Breast epithelium (tissue), 4 donors: ENCODE measurements at places on chromosomes 5 and 9.

GRCh38 chr5:155587458-155587857 is 573.9 kb downstream of the KIF4B start:
- no peak for DNase-seq

DNA sequence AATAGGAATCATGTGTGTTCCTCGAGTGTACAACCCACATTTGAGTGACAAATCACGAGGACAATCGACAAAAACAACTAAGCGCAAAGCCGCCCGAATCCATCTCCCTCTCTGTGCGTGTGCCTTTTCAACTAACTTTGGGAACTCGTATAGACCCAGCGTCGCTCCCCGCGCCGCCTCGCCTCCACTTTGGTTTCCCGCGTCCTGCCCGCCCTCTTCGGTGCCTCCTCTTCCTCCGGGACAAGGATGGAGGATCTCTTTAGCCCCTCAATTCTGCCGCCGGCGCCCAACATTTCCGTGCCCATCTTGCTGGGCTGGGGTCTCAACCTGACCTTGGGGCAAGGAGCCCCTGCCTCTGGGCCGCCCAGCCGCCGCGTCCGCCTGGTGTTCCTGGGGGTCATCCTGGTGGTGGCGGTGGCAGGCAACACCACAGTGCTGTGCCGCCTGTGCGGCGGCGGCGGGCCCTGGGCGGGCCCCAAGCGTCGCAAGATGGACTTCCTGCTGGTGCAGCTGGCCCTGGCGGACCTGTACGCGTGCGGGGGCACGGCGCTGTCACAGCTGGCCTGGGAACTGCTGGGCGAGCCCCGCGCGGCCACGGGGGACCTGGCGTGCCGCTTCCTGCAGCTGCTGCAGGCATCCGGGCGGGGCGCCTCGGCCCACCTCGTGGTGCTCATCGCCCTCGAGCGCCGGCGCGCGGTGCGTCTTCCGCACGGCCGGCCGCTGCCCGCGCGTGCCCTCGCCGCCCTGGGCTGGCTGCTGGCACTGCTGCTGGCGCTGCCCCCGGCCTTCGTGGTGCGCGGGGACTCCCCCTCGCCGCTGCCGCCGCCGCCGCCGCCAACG is at the start of gene GPR150:
GPR150 (plus strand) TSS at position 58 of the 840 bp plus-strand sequence; CDS start at position 247, 189 bp downstream.
- DNase-seq = no peak

DNA sequence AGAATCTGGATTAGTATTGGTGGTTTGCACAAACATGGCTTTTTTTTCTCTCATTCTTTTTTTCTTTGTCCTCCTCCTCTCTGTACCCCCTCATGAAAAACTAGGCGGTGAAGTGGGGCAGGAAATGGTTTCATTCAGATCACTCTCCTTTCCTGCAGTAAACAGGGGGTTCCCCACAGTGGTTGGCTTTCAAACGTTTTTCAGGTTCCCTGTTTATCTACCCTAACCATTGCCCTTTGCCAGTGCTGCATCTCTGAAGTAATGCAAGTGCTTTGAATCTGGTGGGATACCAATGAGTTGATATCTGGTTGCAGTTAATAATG is 29.8 kb downstream of the NR4A3 start:
- DNase-seq = no peak

- no peak for DNase-seq
Observed at GRCh38 chr5:132751971-132752580, 4.8 kb downstream of the CCNI2 start.

DNA sequence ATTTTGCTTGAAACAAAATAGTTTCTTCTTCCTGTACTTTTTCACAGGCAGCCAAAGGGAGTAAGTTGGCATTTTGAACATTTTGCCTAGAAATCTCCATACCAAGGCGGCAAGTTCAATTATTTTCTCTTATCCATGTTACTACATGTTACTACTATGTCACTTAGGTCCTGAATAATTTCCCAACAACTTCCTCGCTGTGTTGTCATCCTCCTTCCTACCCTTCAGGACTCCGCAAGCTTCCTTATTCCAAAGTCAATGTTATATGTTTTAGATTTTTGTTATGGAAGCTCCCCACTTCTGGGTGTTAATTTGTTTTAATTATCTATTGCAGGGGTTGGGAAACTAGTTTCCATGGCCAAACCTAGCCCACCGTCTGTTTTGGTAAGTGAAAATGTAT is 9.9 kb upstream of the B4GALT1 start:
- DNase-seq = no peak

DNA sequence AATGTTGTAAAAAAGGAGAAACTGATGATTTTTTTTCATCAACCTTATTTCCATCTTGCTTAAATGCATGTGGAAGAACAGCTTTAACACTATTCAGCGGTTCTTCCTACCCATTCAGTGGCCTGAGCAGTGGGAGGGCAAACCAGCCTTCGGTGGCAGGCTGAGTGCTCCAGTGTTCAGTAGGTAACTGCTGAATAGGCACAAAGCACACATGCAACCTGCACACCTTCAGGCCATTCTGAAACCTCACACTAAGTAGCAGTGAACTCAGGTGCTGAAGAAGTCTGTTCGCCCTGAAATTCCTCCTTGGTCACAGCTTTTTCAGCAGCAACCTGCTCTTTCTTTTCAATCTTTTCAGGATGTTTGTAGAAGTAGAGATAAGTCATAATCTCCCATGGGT is 26.1 kb downstream of the FBXO4 start:
- DNase-seq = no peak

DNA sequence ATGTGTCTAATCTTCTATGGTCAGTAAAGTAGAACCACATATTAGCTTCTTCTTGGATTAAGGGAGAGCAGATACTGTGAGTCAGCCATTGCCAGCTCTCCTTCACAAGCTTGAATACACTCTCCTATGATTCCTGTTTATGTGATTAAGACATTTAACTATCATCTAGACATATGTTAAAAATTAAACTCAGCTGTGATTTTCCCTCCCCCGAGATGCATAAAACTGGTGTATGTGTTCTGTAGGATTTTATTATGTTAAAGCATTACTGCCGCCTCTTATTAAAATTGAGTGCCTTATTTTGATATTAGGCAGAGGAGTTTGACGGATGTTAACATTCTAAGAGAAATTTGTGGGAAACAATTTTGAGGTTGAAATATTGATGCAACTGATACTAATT is 114.6 kb downstream of the ACTBL2 start:
- DNase-seq = no peak

- DNase-seq = no peak
Observed at GRCh38 chr9:114370968-114371320, 16.8 kb downstream of the AKNA start.

DNA sequence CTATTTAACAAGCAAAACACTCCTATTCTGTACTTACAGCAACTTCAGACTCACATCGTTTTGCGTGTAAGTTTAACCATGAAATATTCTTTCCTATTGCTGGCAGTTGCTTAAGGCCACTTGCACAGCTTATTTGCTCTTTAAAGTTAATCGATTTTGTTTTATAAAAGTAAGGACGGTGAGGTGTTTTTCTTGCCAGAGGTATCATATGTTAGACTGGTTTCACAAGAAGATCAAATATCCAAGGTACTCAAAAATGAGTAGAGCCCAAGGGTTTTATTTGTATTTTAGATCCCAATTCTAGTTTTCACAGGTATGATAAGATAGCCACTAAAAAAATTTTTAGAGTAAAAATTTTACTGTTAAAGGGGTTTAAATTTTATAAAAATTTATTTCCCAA is 16.2 kb downstream of the CLINT1 start:
- DNase-seq = no peak

DNA sequence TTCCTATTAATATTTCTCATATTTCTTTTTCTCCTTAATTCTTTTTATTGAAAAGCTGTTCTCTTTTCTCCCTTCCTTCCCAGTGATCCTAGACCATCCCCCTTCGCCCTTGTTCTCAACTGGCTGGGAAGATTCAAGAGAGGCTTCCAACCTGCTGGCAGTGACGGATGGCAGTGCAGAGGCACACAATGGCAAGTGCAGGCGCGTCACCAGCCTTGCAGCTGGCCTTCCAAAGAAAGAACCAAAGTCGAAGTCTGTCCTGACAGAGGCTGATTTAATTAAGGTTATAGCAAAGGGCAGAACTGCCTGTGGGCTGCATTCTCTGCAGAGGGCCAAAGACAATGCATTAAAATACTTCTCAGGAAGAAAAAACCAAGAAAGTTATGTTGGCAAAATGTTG is 7.4 kb downstream of the CEMIP2 start:
- DNase-seq = no peak
